ENCODE measurements at places on chromosomes 13 and 19.

DNA sequence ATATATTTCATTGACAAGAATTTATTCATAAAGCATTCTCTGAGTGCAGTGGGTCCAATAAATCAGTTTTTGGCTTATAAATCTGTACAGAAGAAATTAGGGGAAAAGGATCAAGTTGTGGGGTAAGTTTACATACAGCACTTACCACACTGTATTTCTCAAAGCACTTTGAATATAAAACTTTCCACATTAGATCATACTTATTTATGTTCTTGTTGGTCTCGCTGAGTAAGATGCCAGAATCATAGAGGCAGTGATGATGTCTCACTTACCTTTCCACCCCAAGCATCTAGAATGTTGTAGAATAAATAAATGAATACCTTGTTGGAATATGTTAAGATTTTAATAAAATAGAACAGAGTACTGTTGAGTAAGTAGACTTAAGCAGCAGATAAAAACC lies 279.1 kb downstream of the PCDH20 start:
- DNase-seq = no peak

DNA sequence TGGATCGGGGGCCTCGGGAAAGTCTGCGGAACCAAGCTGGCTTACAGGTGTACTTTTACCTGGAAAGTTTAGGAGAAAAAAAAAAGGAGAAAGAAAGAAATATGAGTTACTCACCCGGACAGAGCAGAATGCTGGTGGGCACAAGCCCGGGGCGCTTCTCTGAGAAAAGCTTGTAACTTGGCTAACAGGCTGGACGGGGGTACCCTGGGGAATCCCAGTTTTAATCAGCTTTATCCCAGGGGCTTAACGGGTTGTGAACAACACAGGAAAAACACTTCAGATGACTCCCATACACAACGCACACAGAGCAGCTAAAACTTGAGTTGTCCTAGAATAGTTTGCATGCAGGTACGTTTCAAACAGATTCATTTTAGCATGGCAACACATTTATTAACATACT lies 37.3 kb downstream of the KLF2 start:
- DNase-seq = no peak

DNA sequence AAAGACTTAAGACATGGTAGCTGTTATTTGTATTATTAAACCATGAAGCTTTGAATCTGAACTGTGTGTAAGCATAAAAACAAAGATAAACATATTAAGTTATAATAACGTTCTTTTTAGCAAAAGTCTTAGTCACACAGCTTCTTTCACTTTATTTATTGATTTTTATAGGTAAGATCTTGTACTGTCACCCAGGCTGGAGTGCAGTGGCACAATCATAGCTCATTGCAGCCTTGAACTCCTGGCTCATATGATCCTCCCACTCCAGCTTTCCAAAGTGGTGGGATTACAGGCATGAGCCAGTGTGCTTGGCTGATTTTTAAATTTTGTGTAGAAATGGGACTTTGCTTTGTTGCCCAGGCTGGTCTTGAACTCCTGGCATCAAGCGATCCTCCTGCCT lies 13.4 kb downstream of the FARP1 start:
- no peak for DNase-seq

- no peak for DNase-seq
These were observed 6.3 kb downstream of the CIB3 start for GRCh38 chr19:16167055-16167454.

DNA sequence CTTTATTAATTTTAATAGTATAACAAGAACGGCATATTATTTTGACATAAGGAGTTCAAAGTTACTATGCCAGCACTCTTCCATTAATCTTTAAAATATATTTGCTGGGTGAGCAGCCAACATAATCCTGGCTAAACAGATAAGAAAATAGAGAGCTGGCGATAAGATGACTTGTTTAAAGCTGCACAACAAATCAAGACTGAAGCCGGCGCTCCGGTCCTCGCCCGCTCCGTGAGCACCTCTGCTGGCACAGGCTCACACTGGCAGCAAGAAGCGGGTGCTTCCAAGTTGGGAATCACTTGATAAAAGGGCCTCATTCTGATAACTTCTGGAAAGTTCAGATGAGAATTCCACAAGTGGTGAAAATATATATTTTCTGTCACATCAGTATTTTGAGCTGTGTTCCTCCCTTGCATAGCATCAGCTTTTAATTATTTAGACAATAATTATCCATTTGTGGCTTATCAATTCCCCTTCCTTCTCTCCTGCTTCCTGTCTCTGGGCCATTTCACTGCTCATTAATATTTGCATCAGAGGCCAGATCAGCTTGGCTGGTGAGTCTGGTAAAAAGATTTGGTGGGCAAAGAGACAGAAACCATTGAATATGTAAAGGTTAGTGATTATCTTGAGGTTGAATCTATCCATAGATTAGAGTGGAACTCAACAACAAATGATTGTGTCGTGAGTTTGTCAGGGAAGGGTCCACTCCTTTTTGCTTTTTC lies 205.3 kb downstream of the MZT1 start:
- DNase-seq = no peak

DNA sequence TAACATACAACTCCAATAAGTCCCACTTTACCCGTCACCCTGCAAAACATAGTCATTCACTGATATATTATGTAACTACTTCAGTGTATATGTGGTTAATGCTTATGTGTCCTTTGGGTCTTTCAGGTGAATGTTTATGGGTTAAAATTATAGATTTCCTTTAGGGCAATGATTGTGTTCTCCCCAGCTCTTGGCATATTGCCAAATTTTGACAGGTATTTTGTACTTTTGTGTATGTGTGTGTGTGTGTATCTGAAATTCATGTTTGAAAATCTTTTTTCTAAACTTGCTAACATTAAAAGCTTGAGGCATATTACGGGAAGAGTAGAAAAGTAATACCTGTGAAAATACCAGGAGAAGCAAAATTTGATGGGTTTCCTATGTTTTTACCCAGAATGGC lies 8.2 kb downstream of the CDK8 start:
- DNase-seq = no peak

GRCh38 chr13:42041011-42041683 lies 7.3 kb upstream of the DGKH start:
- peak; percentile 25 for DNase-seq

- DNase-seq = no peak
These were observed 34.4 kb upstream of the PSPC1 start for GRCh38 chr13:19817106-19817505.

GRCh38 chr13:113144255-113144629 lies 14.2 kb upstream of the PROZ start:
- no peak for DNase-seq

DNA sequence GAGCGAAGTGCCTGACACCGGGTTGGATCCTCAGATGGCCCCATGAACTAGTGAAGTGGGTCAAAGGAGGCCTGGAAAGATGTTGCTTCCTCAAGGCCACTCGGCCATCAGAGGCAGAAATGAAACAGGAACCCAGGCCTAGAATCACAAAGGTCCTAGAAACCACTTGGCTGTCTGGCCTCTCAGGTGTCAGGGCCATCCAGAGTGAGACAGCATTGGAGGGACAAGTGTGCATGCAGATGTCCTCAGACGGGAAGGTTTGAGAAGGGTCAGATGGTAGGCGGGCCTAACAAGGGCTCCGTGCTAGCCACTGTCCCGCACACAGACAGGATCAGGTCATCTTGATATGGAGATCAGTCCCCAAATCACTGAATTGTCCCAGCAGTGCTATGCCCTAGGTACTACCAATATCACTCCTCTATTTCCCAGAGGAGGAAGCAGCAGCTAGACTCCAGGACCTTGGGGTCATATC lies 14.3 kb downstream of the CCDC97 start:
- DNase-seq = no peak

DNA sequence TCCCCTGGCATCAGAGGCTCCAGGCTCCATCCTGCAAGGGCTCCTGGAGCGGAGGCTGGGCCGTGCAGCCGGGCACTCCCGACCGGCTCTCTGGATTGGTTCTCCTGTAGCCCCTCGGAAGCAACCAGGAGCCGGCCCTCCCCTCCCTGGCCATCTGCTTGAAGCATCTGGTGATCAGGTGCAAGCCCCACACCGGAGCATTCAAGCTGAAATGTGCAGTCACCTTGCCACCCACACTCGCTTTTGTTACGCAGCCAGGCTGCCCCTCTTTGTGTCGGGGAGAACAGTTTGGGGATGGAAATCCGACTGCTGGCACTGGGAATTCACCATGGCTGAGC lies 258.8 kb downstream of the ZNF536 start:
- DNase-seq = no peak

DNA sequence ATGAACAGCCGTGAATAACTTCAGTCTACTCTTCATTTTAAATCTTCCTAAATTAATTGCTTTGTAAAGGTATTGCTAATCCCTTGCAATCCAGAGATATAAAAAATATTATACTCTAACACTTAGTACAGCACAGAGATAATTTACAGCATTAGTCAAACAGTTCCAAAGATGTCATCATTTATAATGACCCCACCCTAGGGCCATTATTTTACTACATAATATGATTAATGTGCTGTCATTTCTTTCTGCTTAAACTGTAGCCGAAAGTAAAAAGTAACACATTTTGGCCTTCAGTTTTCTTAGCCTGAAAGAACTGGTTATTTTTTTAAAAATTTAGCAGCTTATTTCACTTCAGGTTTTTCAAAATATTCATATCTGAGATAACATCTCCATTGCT lies 256.3 kb upstream of the RFC3 start:
- no peak for DNase-seq

DNA sequence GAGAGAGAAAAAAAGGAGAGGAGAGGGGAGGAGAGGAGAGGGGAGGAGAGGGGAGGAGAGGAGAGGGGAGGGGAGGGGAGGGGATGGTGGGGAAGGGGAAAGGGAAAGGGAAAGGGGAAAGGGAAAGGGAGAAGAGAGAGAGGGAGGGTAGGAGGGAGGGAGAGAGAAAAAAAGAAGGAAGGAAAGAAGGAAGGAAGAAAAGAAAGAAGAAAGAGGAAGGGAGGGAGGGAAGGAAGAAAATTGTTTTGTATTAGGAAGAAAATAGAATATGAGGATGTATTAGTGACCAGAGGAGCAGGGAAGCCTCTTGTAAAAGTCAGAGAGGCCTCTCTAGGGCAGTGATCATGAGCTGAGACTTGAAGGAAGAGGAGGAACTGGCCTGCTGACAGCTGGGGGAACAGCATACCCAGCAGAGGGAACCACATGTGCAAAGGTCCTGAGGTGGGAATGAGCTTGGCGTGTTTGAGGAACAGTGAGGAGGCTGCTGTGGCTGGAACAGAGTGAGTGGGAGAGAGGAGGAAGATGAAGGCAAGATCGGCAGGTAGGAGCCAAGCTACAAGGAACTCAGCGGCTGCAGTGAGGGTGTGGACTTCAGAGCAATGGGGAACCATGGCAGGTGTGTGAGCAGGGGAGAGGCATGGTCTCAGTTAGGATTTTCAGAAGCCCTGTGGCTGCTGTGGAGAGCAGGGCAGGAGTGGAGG lies 9.6 kb upstream of the KCNN1 start:
- no peak for DNase-seq

DNA sequence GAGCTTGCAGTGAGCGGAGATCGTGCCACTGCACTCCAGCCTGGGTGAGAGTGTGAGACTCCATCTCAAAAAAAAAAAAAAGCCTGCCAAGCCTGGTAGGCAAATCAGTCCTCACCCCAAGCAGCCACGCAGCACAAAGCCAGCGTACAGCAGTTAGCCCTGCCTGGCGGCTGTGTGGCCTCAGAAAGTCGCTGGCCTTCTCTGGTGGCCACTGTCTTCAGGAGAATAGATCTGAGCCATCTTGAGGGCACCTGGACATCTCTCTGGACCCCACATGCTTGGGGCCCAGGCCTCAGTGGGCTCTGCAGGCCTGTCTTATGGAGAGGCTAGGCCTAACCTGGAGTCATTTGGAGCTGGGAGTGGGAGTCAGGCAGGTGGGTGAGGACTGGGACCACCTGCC lies 23.0 kb downstream of the PIAS4 start:
- DNase-seq = no peak

- DNase-seq = no peak
These were observed 870 bp downstream of the ZNF442 start for GRCh38 chr19:12364391-12365235.

GRCh38 chr13:40494946-40495620 lies 171.4 kb downstream of the FOXO1 start:
- DNase-seq = no peak

DNA sequence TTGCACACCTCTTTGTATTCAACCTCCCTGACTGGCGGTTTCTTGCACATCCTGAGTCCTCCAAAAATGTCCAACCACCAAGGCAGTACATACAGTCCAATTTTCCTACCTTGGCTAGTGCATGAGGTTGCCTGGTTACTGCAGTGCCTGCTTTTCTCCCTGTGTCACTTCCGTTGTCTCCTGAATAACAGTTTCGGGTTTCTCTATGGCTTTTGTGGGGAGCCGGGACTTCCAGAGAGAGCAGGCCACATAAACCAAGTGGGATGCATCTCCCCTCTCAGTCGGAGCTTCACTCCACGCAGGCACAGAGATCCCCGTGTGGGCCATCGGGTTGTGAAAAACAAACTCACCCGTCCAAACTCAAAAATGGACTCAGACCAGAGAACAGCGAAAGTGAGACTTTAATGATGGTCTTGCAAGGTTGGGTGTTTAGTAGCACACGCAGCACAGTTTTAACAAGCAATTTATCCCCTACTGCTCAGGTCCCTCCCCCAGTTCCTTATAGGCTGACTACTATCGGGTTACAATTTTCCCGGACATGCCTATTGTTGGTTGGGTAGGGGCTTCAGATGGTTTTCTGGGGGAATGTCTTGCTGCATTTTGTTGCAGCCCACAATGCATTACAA lies 173.1 kb downstream of the POU4F1 start:
- DNase-seq = no peak

DNA sequence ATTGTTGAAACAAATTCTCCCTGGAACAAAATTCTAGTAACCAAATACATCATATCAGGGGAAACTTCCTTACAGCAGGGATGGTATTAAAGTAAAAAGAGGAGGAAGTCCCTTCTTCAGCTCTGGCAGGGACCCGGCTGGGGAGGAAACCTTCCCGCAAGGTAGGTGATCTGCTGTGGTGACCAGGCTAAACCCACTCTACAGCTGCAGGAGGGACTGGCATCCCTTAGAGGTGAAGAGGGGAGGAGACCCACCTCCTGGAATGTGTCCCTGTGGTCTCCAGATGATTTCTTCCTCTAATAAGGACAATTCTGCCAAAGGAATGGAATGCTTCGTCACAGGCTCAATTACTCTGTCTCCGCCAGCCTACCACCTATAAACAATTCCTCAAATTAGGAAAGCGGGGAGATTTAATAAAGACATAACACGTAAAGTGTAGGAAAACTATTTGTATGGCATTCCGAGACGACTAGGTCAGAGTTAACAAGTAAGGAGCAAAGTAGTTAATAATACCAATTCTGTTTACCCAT lies 637 bp upstream of the PDS5B start:
- DNase-seq = no peak

DNA sequence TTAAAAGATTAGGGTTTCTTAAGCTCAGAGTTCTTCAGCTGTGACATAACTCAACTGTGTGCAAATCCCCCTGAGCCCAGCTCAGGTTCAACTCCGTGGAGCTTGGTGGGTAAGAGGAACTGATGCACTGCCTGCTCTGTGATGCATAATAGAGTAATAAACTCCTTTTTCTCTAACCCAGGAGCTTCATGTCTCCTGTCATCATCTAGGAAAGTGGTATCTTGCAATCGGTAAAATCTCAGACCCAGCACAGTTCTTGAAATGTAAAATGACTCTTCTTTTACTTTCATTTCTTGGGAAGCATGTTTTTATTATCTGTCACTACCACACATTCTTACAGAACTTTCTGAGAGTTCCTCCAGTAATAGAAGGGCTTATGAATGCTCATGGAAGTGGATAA lies 123.8 kb upstream of the PCDH9 start:
- DNase-seq = no peak
